ENCODE measurements at places on chromosomes 2 and 18. TPM values are rescaled to one million over a fixed set of nuclear protein-coding genes. Genes with fewer than 3 reads are reported as not detected.

DNA sequence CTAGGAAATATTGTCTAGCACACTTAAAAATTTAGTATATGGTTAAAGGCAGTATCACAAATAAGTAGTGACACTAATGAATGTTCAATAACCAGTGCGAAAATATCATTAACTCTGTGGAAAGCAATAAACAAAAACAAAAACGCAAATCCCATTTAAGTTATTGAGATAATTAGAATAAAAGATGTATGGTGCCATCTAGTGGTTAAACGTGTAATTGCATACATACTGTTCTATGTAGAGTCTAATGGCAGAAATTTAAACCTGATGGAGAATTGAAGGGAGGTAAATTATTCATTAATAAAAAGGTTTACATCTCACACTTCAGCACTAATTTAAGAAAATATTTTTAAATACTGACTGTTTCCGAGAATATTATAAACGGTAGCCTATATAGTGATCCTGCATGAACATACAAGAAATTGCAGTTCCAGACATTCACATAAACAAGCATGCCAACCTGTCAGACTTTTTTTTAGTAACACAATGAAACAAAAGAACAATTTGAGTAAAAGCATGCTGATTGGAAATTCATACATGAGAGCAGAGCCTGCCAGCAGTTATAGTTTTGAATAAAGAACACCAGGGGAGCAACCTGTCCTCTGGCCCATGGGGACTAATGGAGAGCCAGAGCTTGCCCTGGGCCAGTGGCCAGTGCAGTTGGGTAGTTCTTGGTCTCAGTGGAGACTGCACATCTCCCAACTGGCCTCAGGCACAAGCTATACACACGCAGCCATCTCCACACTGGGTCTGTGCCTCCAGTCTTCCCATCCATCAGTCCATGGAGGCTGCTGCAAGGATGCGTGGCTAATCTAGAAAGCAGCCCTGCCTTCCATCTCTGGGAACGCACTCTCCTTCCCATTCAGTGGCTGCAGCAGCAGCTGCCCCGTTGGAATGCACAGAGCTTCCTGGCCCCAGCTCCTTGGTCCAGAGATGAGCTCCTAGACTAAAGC, 28.0 kb downstream of the GCG start:
- DNase-seq: peak; percentile 42
- H3K36me3 ChIP-seq: no peaks in the 10 kb centered on the region
- H3K27ac ChIP-seq: no peak overlapping the region
- H3K27me3 ChIP-seq: no peaks in the 10 kb centered on the region

GRCh38 chr2:134722728-134723127, 3.9 kb upstream of the TMEM163 start:
- H3K27ac ChIP-seq: no peak overlapping the region
- H3K27me3 ChIP-seq: peaks cover 45% of the 10 kb centered on the region
- H3K4me3 ChIP-seq: no peak overlapping the region
- DNase-seq: no peak
- H3K4me1 ChIP-seq: peaks cover 6% of the 10 kb centered on the region
- H3K36me3 ChIP-seq: no peaks in the 10 kb centered on the region

CD207 gene
- not detected for total RNA-seq

SERPINB13 gene
- not detected for total RNA-seq

ANKRD23 gene
- total RNA-seq: 17.0 TPM

GRCh38 chr2:73832930-73833329, 4.2 kb downstream of the STAMBP start:
- H3K27ac ChIP-seq: no peak overlapping the region
- peaks cover 34% of the 10 kb centered on the region for H3K36me3 ChIP-seq
- no peaks in the 10 kb centered on the region for H3K27me3 ChIP-seq
- no peak overlapping the region for H3K4me3 ChIP-seq

RTP5 gene
- total RNA-seq: not detected

- H3K36me3 ChIP-seq: no peaks in the 10 kb centered on the region
- H3K27ac ChIP-seq: no peak overlapping the region
- H3K4me1 ChIP-seq: no peaks in the 10 kb centered on the region
- H3K4me3 ChIP-seq: no peak overlapping the region
These were observed 150.1 kb downstream of the AGAP1 start for GRCh38 chr2:235643680-235644511.

WNT6 gene
- total RNA-seq: not detected

NEURL3 gene
- total RNA-seq: 0.27 TPM

DNA sequence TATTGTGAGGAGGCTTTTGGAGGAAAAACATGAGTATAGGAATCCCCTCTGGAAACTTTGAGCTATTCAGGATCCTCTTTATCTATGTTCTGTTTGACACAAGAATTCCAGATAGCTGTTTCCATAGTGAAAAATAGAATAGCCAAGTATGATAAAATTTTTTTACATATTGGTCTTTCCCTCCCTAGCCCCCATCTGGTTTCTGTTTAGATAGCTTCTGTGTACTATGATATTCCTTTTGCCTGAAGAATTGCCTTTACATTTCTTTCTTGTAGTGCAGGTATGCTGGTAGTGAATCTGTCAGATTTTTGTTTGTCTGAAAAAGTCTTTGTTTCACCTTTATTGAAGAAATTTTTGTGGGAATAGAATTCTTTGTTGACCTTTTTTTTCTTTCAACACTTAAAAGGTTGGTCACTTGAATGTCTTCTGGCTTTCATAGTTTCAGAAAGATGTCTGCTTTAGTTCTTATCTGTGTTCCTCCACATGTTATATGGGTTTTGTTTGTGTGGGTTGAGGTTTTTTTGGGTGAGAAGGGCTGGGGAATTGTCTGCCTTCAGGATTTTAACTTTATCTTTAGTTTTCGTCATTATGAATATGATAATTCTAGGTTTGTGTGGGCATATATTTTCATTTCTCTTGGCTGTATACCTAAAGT, 29.9 kb upstream of the FBLN7 start:
- H3K27me3 ChIP-seq: no peaks in the 10 kb centered on the region
- H3K27ac ChIP-seq: no peak overlapping the region
- no peak for DNase-seq
- H3K36me3 ChIP-seq: peaks cover 78% of the 10 kb centered on the region

DNA sequence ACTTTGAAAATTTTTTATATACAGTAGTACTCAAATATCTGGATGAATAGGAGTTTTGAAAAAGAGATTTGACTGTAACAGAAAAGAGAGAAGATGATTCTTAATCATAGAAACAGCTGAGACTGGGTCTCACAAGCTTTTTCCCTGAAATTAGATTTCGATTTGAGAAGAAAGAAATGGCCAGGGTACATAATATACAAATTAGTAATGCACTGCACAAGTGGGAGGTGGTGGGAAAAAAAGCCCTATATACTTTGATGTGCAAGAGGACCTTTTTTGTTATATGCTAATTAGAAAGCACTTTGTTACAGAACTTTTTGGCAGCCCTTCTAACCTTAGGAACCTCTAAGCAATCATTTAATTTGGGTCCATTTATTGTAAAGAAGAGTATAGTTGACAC, 62.9 kb downstream of the EML4 start:
- H3K4me1 ChIP-seq: peaks cover 27% of the 10 kb centered on the region
- H3K4me3 ChIP-seq: no peak overlapping the region
- H3K27ac ChIP-seq: no peak overlapping the region

- no peak for DNase-seq
- H3K4me1 ChIP-seq: no peaks in the 10 kb centered on the region
These were observed 191.9 kb upstream of the CRIM1 start for GRCh38 chr2:36163520-36164254.

DNA sequence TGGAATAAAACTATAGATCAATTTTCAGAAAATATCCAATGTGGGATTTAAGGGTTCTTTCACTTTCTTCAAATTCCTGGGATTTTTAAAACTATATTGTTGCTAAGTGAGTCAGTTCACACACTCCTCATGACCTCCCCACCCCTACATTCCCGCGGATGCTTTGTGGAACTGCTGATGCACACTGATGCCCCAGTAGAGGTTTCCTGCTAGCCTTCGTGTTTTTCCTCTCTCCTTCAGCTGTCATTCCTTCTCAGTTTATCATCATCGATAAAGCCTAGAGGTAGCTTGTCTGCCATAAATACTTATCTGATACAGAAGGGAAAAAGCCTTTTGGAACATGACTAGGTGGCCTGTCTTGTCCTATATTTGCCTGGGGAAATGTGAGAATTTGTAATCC, 67.4 kb upstream of the GALNT5 start:
- no peak for DNase-seq
- no peaks in the 10 kb centered on the region for H3K36me3 ChIP-seq
- H3K27ac ChIP-seq: no peak overlapping the region
- peaks cover 1% of the 10 kb centered on the region for H3K4me1 ChIP-seq
- peaks cover 2% of the 10 kb centered on the region for H3K27me3 ChIP-seq
- H3K4me3 ChIP-seq: no peak overlapping the region

KCNS3 gene
- not detected for total RNA-seq

- H3K36me3 ChIP-seq: no peaks in the 10 kb centered on the region
- no peaks in the 10 kb centered on the region for H3K27me3 ChIP-seq
- no peaks in the 10 kb centered on the region for H3K4me1 ChIP-seq
- no peak overlapping the region for H3K27ac ChIP-seq
- DNase-seq: no peak
These were observed 20.1 kb upstream of the REEP1 start for GRCh38 chr2:86357392-86357963.

- no peak overlapping the region for H3K27ac ChIP-seq
- H3K4me1 ChIP-seq: peaks cover 2% of the 10 kb centered on the region
- no peaks in the 10 kb centered on the region for H3K36me3 ChIP-seq
- H3K27me3 ChIP-seq: peaks cover 11% of the 10 kb centered on the region
These were observed 33.7 kb downstream of the RFTN2 start for GRCh38 chr2:197641666-197642065.

DNA sequence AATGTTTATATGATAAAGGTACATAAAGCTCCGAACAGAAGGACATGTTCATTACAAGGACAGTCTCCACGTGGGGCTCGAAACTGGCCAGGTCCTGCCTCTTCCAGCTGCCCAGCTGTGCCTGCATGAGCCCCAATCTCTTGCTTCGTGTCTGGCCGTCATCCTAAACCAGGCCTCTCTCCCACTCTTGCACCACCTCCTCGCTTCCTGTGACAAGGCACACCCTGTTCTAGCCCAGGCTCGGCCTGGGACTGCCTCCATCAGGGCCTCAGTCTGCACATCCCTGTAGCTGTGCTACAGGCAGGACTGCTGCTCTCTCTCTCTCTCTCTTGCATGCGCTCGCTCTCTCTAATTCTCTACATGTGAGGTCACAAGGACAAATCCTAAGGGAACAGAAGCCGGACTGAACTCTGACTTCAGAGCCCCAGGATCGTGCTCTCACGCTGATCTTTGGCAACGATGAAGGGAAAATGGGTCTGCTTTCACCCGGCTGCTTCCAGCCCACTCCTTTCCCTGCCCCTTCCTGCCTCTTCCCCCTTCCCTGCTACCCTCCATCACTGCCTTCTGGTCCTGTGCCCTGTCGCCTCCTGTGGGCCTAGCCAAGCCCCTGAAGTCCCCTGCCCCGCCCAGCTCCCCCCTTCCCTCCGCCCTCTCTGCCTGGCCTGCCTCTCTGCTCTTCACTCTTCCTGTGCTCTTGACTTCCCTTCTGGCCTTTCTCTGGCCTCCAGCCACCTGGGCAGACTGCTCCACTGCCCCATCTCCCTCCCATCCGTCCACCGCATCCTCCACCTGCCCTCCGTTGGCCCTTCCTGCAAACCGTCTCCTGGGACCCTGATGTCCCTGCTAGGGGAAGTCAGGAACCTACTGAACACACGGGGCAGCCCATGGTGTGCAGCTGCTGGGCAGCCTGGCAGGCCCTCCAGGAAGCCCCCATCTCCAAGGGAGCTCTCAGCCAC, 7.8 kb upstream of the GPR55 start:
- H3K27ac ChIP-seq: no peak overlapping the region
- H3K36me3 ChIP-seq: peaks cover 5% of the 10 kb centered on the region
- no peak overlapping the region for H3K4me3 ChIP-seq
- DNase-seq: no peak
- H3K4me1 ChIP-seq: peaks cover 11% of the 10 kb centered on the region

DNA sequence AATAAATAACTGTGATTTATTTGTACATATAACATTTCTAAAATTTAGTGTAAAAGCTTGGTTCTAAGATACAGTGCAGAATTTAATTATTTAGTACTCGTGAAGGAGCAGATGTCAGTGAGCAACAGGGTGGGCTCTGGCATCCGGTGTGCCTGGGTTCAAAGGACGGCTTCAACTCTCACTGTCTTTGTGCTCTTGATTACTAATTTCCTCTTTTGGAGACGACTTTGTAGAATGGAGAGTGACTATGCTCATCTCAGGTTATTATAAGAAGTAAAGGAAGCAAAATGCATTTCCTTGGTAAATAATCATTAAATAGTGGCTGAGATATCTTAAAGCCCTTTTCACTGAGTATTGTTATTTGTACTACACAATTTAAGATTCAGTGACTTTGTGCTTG, 271.7 kb downstream of the ASXL3 start:
- no peaks in the 10 kb centered on the region for H3K4me1 ChIP-seq
- no peak overlapping the region for H3K27ac ChIP-seq
- no peak for DNase-seq
- no peaks in the 10 kb centered on the region for H3K27me3 ChIP-seq

DNA sequence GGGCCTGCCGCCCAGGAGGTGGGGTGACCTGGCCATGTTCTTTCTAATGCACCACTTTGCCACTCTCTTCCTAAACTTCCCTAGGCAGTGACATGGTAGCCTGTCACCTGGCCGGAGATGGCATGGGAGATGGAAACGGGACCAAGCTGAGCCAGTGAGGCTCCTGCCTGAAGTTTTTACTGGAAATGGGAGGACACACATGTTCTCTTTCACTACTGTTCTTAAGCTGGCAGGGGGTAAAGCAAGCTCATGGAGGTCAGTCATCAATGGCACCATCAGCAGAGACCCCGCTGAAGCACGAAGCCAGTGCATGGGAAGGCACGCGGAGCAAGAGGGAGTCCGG, 50.7 kb downstream of the ATIC start:
- no peaks in the 10 kb centered on the region for H3K4me1 ChIP-seq
- peaks cover 17% of the 10 kb centered on the region for H3K36me3 ChIP-seq
- DNase-seq: no peak
- no peak overlapping the region for H3K4me3 ChIP-seq

CTAGE1 gene
- not detected for total RNA-seq

- no peak overlapping the region for H3K4me3 ChIP-seq
- peaks cover 6% of the 10 kb centered on the region for H3K4me1 ChIP-seq
- no peaks in the 10 kb centered on the region for H3K27me3 ChIP-seq
These were observed 308.4 kb downstream of the XIRP2 start for GRCh38 chr2:167196461-167197252.

DNA sequence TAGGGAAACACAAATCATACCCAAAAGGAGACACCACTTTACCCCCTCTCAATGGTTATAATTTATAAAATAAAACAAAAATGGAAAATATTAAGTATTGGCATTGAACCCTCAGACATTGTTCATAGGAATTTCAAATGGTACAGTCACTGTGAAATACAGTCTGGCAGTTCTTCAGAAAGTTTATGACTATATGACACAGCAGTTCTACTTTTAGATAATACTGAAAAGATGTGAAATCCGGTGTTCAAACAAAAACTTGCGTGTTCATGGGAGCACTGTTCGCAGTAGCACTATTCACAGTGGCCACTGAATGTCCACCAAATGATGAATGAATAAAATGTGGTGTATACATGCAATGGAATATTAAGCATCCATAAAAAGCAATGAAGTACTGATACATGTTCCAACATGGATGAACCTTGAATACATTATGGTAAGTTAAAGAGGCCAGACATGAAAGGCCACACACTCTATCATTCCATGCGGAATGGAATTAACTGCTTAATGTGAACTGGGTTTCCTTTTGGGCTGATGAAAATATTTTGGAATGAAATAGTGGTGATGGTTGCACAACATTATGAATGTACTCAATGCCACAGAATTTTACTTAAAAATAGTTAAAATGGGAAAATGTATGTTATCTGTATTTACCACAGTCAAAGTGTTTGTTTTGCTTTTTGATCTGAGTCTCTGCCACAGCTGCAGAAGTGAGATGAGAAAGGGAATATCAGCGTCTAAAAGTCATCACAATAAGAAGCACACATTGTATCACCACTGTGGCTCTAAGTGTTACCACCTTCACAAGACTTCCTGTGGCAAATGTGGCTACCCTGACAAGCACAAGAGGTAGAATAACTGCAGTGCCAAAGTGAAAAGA, 864.6 kb downstream of the SUCLG1 start:
- H3K4me1 ChIP-seq: no peaks in the 10 kb centered on the region
- no peak for DNase-seq
- no peak overlapping the region for H3K4me3 ChIP-seq

SNRPD1 gene
- 101 TPM for total RNA-seq

Data from activated CD4-positive, alpha-beta T cell treated with anti-CD3 and anti-CD28 coated beads, Interleukin-2, amount 10 ng/mL, durations not matched to agents 7 days and 5 days (primary cell).